ENCODE measurements at places on chromosomes 11 and 22. TPM values are rescaled to one million over a fixed set of nuclear protein-coding genes. Genes with fewer than 3 reads are reported as not detected.

GRCh38 chr11:44582641-44583352, 17.3 kb downstream of the CD82 start:
- no peak for DNase-seq

DNA sequence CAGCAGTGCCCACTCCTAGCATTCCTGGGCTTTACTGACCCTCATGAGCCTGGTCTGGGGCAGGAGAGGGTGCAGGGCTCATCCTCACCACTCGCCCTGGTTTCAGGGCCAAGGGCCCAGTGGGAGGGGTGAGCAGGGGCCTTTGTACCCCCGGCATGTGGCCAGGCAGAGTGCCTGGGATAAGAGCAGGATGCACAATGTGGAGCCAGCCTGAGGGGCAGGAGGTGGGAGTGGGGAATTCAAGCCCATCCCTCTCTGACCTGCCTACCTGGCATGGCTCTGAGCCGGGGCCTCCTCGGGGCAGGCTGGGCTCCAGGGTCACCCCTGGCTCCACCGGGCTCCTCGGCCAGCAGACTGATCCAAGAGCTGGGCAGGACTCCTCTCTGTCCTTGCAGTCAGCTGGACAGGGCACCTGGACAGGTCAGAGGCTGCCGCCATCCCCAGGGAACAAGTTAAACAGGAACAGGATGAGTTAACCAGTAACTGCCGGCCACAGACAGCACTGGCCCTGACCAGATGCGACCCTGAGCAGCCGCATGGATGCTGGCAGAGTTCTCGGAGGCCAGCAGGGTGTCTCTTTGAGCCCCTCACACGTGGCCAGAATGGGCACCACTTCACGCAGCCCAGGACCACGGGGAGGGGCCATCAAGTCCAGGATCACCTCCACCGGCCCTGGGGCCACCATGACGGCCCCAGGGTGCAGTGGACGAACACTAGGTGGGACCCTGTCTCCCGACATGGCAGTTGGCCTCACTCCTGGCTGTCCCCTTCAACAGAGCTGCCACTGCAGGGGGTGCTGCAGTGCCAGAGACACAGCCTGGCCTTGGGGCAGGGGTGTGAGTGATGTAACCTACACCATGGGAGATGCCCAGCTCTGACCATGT, 5.0 kb downstream of the SIGIRR start:
- DNase-seq = no peak

GRCh38 chr11:61092280-61092766, 10.0 kb upstream of the CD5 start:
- DNase-seq = no peak

GRCh38 chr22:45263463-45264269, 21.1 kb upstream of the UPK3A start:
- peak; percentile 58 for DNase-seq

- DNase-seq = no peak
Observed at GRCh38 chr11:61675826-61676225, 4.4 kb upstream of the DAGLA start.

- DNase-seq = no peak
Observed at GRCh38 chr22:16810188-16810802, 14.9 kb downstream of the XKR3 start.

GRCh38 chr11:109121173-109121932, 300.6 kb upstream of the C11orf87 start:
- DNase-seq = no peak

- no peak for DNase-seq
Observed at GRCh38 chr22:42754658-42755057, 34.0 kb upstream of the A4GALT start.

GRCh38 chr11:120061761-120062560, 76.0 kb downstream of the TRIM29 start:
- peak; percentile 31 for DNase-seq

DNA sequence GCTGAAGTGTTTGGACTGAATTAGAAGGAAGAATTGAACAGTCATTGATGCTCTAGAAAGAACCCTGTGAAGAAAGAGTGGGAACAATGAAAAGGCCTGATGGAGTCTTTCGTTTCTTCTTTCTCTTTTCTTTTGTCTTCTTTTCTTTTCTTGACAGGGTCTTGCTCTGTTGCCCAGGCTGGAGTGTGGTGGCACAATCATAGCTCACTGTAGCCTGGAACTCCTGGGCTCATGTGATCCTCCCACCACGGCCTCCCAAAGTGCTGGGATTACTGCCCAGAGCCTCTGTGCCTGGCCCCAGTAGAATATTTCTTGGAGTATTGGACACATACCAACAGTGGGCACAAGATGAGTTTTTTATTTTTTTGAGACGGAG, 1.1 kb downstream of the FEN1 start:
- no peak for DNase-seq

- peak; percentile 29 for DNase-seq
Observed at GRCh38 chr11:44029977-44030911, 17.5 kb upstream of the ACCSL start.

- DNase-seq = no peak
Observed at GRCh38 chr11:616320-617198, 809 bp upstream of the IRF7 start.

GRCh38 chr22:19567157-19568009, 43.2 kb upstream of the CLDN5 start:
- DNase-seq = no peak

- DNase-seq = no peak
Observed at GRCh38 chr11:16790486-16791190, 52.2 kb downstream of the C11orf58 start.

DNA sequence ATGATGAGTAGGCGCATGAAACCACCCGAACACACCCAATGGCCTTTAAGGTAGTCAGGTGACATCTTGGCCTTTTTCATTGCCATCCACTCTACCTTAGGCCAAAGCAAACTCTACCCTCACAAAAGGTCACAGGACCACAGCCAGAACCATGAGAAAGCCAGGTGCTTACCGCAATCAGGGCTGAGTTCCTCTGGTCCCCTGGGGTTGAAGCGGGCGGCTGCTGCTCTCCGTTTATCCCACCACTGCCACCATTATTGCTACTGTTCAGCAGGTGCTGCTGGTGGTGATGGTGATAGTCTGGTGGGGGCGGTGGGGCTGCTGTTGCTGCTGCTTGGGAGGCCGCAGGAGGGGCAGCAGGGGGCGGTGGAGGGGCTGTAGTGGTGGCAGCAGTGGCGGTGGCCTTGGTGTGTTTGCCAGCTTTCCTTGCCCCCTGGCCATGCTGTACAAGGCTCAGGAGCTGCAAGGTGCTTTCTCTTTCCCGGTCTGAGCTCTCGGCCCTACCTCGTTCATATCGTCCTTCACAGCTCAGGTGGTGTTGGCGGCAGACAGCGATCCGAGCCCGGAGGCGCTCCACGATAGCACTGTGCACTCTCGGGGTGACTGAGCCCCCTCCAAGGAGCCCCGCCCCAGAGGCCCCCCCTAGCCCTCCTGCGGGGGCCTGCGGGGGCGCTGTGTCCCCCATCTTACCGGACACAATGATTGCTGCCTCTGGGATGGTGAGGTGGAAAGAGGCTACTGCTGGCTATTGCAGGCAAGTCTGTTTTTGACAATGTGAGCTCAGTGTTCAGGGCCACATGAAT, 1.6 kb downstream of the MAML2 start:
- no peak for DNase-seq

- peak; percentile 60 for DNase-seq
Observed at GRCh38 chr22:35154937-35155387, 89.0 kb downstream of the ISX start.

DNA sequence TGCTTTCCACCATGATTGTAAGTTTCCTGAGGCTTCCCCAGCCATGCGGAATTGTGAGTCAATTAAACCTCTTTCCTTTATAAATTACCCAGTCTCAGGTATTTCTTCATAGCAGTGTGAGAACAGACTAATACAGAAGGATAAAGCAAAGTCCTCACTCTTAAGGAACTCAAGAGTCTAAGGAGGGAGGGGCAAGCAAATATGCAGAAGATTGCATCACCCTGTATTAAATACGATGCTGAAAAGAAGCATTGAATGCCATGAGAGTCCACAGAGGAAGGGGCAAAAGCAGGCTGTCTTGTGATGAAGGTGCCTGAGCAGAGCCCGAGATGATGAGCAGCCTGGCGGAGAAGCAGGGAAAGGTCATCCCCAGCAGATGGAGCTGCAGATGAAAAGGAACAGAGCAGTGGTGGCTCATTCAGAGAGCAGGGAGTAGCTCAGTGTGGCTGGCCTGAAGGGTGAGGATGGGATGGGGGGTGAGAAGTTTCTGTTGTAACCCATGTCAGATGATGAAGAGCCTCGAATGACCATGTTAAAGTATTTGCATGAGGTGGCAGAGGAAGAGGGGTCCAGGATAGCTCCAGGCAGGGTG, 6.3 kb upstream of the IZUMO1R start:
- DNase-seq = no peak

Gene BAIAP2L2
- total RNA-seq = 0.52 TPM

Gene SCO2
- total RNA-seq = 2.3 TPM

Gene KRTAP5-10
- not detected for total RNA-seq

Gene FGF3
- total RNA-seq = not detected

Gene PICALM
- total RNA-seq = 109 TPM

Gene ROBO4
- 0.07 TPM for total RNA-seq

Gene KCNA4
- total RNA-seq = 1.2 TPM

Data from neural crest cell (in vitro differentiated cells).